ENCODE measurements at places on chromosomes 16 and 17.

- no peak for DNase-seq
Measured at GRCh38 chr17:77404812-77405581, 264.2 kb downstream of the SEC14L1 start.

DNA sequence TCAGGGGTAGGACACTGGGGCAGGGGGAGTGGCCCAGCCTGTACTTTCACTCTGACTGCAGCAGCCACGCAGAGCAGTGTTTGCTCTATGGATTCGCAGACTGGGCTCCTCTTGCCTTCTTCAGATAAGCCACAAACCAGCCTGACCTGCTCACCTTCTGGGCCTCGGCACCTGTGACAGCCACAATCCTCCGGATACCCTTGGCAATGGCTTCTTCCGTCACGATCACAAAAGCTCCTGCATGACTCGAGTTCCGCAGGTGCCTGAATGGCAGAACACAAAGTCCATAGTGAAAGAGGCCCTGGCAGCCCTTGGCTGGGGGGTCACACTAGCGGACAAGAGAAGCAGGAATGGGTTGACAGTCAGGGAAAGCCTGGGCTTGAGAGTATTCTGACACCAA is 3.8 kb upstream of the EXOSC6 start:
- no peak for DNase-seq

GRCh38 chr17:65154770-65155589 is 17.8 kb downstream of the RGS9 start:
- no peak for DNase-seq

DNA sequence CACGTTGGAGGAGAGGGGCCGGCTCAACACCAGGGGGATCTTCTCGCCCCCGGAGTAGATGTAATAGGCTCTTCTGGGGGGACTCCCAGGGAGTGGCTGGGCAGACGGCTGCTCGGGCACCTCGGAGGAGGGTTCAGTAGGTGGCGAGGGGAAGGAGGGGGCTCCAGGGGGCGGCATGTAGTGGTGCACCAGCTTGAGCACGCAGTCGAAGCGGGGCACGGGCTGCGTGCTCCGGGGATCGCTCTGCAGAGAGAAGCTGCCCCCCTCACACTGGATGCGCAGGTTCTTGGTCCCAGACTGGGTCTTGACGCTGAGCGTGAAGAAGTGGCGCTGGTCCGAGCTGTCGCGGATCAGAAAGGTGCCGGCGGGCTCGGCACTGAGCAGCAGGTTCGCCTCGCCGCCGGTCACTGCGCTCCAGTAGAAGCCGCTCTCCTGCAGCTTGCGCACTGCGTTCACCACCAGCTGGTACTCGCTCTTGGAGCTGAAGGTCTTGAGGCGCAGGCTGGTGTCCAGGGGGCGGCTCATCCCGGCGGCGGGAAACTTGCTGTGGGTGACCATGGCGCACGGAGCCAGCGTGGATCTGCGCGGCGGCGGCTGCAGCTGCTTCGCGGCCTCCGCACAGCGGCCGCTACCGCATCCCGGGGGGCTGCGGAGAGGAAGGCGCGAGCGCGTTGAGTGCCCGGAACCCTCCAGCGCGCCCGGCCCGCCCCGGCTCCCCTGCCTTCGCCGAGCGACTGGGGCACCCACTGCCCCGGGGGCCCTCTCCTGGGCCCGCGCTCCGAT is 1.1 kb downstream of the SOCS3 start:
- DNase-seq: no peak

DNA sequence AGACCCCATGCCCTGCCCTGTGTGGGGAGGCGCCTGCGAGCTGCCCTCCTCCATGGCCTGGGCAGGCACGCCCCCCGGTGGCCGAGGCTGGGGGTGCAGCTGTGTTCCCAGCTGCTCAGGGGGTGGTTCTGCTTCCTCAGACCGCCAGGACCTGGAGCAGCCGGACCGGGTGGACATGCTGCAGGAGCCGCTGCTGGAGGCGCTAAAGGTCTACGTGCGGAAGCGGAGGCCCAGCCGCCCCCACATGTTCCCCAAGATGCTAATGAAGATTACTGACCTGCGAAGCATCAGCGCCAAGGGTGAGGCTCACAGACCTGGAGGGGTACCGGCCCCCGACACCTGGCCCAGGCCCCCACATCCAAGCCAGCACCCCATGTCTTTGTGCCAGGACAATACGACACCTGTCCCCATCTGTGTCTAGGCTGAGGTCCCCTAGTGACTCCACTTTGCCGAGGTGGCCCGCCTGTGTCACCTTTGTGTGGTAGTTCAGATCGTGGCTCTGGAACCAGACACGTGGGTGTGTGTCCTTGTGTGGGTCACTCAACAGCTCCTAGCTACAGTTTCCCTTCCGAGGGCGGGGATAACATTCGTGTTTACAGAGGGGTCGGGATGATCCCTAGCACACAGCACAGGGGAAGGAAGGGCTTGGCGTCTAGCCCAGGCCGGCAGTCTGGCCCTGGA is 9.3 kb downstream of the GJD3 start:
- DNase-seq: peak; percentile 89

- peak; percentile 40 for DNase-seq
Measured at GRCh38 chr16:31452631-31453106, 6.6 kb upstream of the ARMC5 start.

DNA sequence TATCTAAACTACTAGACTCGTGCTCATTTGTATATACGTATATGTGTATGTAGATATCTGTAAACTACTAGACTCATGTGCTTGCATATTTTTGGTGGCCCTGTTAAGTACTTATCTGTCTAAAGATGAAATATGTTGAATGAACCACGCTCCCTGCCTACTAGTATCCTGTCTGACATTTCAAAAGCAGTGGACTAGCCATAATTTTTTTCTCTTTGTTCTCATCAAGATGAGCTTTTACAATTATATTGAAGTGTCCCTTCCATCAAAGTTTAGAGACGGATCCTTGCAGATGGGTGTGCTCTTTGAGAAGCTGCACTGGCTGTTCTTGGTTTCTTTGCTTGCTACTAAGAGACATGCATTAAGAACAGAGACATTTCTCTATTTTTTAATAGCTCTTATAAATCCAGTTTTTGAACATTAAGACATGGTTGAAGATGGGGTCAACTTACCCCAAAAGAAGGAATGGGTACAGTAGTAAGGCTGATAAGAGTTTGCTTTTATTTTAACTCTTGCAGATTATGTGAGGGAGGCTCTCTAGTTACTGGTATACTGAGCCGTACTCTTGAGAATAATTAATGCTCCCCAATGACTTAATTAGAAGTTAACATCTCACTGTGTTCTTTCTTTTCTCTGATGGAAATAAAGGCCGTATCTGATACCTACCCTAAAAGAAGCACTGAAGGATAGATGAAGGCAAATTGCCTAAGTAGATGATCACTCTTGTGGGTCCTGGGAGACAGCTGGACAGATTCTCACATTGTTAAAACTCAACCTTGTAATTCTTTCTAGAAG is 3.4 kb downstream of the CNTNAP4 start:
- DNase-seq: no peak

DNA sequence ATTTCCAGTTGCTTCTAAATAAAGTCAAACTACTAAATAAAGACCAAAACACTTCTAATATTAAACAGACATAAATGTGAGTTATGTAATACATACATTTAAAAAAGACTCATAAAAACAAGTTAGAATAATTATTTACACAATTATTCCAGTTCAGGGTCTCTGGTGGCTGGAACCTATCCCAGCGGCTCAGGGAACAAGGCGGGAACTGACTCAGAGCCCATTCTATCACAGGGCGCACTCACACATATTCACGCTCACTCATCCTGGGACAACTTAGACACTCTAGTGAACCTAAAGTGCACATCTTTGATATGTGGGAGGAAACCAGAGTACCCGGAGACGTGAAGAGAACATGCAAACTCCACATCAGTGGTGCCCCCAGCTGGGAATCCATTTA is 25.0 kb downstream of the PLXDC1 start:
- no peak for DNase-seq

- DNase-seq: no peak
Measured at GRCh38 chr16:81371106-81371505, 56.3 kb downstream of the GAN start.

GRCh38 chr17:5120036-5120435 is 4.2 kb downstream of the USP6 start:
- DNase-seq: peak; percentile 5

- DNase-seq: no peak
Measured at GRCh38 chr16:68274441-68274840, 10.1 kb downstream of the SLC7A6 start.

DNA sequence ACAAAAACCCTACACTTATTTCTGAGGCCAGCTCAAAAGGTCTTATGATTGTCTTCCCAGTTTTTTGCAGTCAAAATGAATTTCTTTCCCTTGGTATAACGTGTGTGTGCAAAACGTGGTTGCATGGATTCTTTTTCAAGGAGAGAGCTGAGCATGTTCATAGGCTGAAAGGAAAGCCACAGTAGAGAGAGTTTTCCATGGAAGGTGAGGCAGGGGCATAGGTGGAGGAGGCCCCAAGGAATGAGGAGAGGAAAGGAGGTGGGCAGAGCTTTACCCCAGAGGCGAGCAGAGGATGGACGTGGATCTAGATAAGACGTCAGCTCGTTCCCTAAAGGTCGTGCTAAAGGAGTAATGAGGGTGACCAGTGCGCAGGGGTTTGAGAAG is 22.8 kb downstream of the TRPV2 start:
- no peak for DNase-seq

GRCh38 chr17:46178550-46179214 is 14.5 kb downstream of the KANSL1 start:
- no peak for DNase-seq

Data from tibial artery (tissue), 4 donors.